ENCODE measurements at places on chromosomes 1 and 21.

DNA sequence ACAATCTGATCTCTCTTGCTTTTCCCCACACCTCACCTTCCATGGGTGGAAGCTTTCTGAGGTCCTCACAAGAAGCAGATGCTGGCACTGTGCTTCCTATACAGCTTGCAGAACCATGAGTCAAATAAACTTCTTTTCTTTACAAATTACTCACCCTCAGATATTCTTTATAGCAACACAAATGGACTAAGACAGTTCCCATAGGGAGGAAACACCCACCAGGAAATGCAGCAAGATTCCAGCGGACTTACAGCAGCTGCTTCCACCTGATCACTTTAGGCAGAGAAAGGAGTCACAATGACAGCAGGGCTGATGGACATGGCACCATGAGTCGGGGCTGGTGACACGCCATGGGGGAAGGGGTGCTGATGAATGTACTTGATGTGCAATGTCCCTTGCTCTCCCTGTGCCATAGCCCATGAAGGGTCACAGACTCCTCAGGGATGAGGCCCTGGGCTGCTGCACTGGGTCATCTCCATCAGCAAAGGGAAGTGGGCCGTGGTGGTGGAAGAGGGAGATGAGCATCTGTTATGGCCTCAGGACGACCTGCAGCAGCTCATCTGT is 53.9 kb downstream of the PRSS38 start:
- no peak for DNase-seq

DNA sequence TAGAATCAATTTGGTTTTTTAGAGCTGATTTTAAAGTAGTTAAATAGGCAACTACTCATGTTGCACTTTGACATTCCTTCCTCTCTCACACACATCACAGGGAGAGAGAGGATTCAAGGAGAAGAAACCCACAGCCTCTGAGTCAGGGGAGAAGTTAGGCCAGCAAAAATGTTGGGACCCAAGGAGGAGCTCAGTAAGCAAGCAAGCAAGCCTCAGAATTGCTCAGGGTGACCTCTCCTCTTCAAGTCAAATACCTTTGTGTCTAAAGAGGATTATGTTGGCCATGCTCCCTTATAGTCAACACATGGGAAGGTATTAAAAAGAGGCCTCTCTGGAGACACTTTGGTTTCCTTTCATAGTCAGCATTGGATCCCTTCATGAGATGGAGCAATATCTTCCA is 80.5 kb upstream of the WARS2 start:
- DNase-seq, result no peak

GRCh38 chr21:18812308-18812707 is 408.7 kb upstream of the TMPRSS15 start:
- DNase-seq, result no peak

DNA sequence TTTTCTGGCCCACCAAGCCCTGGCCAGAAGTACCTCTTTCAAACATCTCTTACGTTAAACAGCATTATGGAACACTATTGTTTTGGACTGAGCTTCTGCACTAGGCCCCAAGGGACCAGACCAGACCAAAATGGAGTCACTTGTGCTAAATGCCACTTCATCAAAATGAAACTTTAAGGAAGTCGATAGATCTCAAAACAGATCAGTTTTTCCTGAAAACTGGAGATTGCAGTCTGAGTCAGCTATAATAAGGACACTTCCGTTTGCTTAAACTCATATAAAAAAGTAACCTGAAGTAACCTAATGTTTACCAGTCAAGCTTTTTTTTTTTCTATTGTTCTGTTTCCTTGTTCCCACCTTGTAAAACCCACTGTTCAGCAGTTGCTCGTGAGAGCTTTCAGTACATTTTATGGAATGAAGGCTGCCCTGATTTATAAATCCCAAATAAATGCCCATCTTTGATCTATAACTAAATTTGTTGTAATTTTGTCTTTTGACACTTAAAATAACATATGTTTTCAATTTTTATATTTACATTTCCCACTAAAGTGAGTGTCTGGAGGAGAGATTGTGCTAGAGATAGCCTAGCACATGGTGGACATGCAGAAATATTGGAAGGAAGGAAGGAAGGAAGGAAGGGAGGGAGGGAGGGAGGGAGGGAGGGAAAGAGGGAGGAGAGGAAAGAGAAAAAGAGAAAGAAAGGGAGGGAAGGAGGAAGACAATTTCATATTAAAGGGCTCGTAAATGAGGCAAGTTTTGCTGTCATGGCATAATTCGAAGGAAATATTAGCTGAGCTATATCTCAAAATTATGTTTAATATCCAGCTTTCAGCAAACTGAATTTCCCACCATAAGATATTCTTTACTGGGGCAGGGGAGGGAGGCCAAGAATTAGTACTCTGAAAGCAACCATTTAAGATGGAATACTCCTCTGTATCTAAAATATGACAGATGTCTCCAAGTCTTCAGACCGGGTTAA is 77.0 kb upstream of the CXADR start:
- DNase-seq, result peak; percentile 55

- DNase-seq, result no peak
Observed at GRCh38 chr1:38152351-38153065, 105.9 kb upstream of the POU3F1 start.

DNA sequence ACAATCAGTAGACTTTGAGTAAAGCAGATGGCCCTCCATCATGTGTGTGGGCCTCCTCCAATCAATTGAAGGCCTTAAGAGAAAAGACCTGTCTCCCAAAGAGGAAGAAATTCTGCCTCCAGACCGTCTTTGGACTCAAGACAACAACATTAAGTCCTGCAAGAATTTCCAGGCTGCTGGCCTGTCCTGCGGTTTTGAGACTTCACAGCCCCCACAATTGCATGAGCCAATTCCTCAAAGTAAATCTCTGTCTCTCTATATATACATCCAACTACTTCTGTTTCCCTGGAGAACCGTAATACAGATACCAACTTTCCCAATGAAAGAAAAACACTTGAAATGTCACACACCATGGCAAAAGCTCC is 16.4 kb downstream of the REG4 start:
- no peak for DNase-seq

GRCh38 chr1:236502972-236503639 is 20.7 kb upstream of the LGALS8 start:
- peak; percentile 83 for DNase-seq

DNA sequence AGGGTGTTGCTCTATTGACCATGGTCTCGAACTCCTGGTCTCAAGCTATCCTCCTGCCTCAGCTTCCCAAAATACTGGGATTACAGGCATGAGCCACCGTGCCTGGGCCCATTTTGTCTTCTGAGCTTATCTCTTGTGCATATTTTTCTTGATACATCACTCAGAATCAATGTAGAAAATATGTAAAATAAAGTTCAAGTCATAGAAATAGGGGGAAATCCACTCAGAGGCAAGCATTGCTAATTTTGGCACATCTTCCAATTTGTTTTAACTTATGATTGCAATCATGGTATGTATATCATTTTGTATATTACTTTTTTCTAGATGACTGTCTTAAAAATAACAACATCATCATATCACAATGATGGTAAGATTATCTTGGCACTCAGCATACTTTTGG is 21.6 kb downstream of the RIT1 start:
- no peak for DNase-seq

Measured in dermis microvascular lymphatic vessel endothelial cell (primary cell).